Hypothalamus (tissue), 51 donors: ENCODE measurements at places on chromosomes 6 and 20.

- no peak for DNase-seq
These were observed 70.2 kb downstream of the GPR6 start for GRCh38 chr6:110048221-110048875.

DNA sequence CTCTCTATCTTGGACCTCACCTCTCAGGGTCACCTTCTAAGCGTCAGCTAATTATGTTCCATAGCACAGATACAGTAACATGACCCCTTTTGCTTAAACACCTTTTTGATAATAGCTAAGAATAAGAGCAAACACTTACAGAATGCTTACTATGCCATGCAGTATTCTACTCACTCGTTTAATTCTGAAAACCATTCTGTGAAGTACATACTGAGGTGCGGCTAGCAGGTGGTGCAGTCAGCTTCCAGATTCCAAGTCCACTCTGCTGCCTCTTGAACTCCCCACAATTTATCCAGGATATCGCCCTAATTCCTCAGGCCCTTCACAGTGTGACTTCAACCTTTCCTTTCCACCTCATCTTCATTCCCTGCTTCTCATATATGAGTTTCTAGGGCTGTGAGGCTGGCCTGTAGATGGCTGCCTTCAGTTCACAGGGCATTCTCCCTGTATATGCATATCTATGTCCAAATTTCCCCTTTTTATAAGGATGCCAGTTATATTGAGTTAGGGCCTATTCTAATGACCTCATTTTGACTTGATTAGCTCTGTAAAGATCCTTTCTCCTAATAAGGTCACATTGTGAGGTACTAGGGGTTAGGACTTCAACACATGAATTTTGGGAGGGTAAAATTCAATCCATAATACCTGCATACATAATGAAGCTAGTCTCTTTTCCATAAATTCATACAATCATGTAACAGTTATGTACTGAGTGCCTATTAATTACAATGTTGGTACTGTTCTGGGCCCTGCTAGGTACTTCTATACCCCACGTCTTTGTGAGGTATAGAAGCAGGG lies 130.1 kb downstream of the PDSS2 start:
- DNase-seq: no peak

DNA sequence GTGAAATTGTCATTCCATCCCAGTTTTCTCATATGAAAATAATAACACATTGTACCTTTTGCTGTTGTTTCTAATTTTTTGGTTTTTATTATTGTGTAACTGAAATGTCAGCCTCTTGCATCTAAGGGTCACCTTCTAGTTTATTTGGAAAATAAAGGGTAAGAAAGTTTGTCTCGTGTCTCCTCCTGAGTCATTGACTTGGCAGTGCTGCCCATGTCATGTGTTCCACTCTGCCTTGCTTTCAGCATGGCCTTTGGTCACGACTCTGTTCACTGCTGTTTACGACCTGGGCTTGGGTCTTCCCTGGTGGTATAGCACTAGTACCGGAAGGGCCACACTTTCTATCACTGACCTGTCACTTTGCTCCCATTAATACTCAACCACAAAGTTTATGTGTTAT lies 171.4 kb upstream of the RSPO3 start:
- DNase-seq: no peak

- DNase-seq: no peak
These were observed 1.4 kb upstream of the HSPA12B start for GRCh38 chr20:3730803-3731672.
